ENCODE measurements at places on chromosomes 7 and 10.

GRCh38 chr7:1925349-1925748, 255.3 kb downstream of the ELFN1 start:
- no peak for DNase-seq

- no peak for DNase-seq
These were observed 91.2 kb downstream of the NHLRC2 start for GRCh38 chr10:113945687-113946085.

GRCh38 chr7:111129435-111129834, 38.5 kb downstream of the LRRN3 start:
- DNase-seq: no peak

- DNase-seq: no peak
These were observed 81.9 kb downstream of the DNMBP start for GRCh38 chr10:99927721-99928280.

GRCh38 chr10:70492786-70493659, 14.5 kb downstream of the PALD1 start:
- DNase-seq: peak; percentile 63

- no peak for DNase-seq
These were observed 171.8 kb downstream of the SEMA3A start for GRCh38 chr7:84022684-84023308.

- DNase-seq: no peak
These were observed 30.2 kb downstream of the ALOX5 start for GRCh38 chr10:45404087-45404769.

DNA sequence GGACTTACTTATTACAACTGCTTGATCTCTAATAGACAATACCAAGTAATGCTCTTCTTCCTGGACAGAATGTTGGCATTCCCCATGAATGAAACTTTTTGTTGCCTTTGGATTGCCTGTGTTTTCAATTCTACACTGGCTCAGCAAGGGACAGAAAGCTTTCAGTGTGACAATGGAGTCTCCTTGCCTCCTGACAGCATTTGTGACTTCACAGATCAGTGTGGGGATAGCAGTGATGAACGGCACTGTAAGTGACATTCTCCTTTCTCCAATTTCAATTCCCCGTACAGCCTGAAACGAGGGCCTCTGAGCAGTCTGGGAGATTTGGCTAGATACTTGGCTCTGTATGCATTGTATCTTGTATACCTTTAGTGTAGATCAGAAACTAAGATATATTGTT, 290 bp downstream of the MALRD1 start:
- no peak for DNase-seq

All from CD4-positive, alpha-beta T cell treated with Interleukin-4 for 1 hour (primary cell).